T-helper 17 cell (primary cell): ENCODE measurements at places on chromosomes 16 and 17.
A peak's percentile ranks its signal among the peaks of the same experiment; 100 is the strongest.

DNA sequence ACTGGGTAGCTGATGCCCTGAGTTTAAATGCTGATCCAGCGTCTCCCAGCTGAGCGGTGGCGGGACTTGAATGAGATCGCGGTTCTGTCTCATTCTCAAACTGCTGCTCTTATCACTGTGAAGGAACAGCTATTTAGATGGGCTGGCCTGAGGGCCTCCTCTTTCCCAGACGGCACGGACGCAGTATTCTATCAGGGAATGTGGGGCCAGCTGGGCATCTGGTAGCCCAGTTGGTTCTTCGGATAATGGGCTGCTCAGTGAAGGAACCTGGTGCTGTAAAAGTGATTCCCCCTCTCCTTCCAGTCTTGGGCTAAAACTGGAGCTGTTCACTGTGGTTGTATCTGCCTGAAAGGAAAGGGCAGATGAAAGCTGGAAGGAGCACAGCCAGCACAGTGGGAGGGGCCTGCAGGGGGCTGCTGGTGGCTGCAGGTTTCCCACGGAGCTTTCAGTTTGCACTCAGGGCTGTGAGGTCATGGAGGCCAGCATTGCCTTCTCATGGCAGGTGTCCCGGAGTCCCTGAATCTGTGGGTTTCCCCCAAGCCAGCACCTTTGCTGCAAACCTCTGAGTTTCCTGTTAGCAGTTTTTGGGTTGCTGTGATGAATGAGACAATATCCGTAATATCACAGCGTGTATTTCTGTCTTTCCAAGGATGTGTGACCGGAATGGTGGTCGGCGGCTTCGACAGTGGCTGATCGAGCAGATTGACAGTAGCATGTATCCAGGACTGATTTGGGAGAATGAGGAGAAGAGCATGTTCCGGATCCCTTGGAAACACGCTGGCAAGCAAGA is 3.6 kb downstream of the IRF8 start:
- no peak for DNase-seq

DNA sequence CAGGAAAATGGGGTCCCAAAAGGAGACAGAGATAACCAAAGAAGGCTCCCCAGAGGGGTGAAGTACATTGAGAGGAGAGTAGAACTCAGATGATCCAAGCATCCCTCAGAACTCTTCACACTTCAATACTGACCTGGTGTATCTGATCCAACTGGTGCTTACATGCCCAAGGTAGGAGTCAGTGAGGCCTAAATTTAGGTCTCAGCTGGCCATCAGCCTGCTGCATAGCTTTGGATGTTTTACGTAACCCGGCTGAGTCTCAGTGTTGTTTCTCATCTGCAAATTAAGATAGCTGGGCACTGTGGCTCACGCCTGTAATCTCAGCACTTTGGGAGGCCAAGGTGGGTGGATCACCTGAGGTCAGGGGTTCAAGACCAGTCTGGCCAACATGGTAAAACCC is 11.6 kb upstream of the GOSR2 start:
- no peak for DNase-seq

DNA sequence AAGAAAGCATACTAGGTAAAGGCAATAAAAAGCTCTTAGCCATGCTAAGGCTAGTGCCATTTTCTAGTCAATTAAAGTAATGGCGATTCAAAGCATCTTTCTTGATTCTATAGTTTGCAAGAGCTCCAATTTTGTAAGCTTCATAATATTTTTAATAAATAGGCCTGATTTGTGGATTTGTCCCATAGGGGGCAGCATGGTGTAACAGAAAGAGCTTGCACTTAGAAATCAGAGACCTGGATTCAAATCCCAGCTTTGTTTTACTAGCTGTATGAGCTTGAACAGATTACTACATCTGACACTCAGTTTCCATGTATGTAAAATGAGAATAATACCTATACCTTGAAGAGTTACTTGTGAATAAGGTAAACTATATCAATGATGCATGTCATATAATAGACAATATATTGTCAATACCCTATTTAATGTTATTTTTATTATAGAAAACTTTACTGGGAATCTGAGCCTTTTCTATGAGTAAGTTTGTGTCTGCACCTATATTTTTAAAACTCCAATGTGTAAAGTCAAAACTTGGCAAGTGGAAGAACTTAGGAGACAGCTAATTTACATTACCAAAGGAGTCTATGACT is 93.6 kb upstream of the NOG start:
- DNase-seq, result no peak

DNA sequence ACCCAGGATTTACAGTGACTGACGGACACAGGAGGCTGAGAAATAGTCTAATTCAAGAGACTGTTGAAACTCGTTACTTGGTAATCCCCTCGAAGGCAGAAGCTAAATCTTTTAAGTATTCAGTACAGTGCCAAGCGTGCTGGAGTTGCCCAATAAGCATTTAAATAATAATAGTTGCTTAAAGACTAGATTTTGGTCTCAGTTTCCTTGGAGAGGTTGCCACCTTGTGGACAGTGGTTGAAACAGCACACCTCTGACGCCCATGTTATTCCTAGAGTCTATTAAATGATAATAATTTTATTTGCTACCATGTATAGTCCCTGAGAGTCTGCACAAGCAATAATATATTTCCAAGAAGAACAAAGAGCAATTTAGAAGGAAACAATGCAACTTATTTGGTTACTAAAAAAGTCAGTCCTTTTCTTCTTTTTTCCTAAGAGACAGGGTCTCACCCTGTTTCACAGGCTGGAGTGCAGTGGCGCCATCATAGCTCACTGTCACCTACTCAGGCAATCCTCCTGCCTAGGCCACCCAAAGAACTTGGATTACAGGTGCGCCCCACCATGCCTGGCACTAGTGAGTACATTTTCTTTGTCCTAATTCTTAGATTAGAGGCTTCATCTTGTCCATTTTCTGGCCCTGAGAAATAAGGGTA is 138.0 kb upstream of the NUDT7 start:
- peak; percentile 22 for DNase-seq

- DNase-seq, result no peak
Measured at GRCh38 chr17:72344613-72345012, 223.8 kb downstream of the SOX9 start.

DNA sequence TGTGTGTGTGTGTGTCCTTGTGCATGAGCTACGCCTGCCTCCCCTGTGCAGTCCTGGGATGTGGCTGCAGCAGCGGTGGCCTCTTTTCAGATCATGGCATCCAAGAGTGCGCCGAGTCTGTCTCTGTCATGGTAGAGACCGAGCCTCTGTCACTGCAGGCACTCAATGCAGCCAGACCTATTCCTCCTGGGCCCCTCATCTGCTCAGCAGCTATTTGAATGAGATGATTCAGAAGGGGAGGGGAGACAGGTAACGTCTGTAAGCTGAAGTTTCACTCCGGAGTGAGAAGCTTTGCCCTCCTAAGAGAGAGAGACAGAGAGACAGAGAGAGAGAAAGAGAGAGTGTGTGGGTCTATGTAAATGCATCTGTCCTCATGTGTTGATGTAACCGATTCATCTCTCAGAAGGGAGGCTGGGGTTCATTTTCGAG is 22.5 kb downstream of the STAT5A start:
- no peak for DNase-seq

- no peak for DNase-seq
Measured at GRCh38 chr17:73011016-73011486, 81.4 kb downstream of the SLC39A11 start.

DNA sequence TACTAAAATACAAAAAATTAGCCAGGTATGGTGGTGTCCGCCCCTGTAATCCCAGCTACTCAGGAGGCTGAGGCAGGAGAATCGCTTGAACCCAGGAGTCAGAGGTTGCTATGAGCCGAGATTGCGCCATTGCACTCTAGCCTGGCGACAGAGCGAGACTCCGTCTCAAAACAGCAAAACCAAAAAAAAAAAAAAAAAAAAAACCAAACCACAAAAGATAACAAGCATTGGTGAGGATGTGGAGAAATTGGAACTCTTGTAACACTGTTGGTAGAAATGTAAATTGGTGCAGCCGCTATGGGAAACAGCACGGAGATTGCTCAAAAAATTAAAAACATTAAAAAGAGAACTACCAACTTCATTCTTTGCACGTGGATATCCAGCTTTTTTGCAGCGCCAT is 119.4 kb downstream of the OR1D5 start:
- DNase-seq, result no peak

GRCh38 chr16:69367980-69368379 is 16.4 kb upstream of the TMED6 start:
- DNase-seq, result no peak

- DNase-seq, result no peak
Measured at GRCh38 chr17:80024206-80024972, 11.3 kb downstream of the TBC1D16 start.

- no peak for DNase-seq
Measured at GRCh38 chr17:41678411-41678906, 10.2 kb upstream of the EIF1 start.

GRCh38 chr17:57670769-57671569 is 74.1 kb downstream of the CCDC182 start:
- no peak for DNase-seq

- no peak for DNase-seq
Measured at GRCh38 chr17:37124821-37125173, 176.0 kb downstream of the AATF start.

DNA sequence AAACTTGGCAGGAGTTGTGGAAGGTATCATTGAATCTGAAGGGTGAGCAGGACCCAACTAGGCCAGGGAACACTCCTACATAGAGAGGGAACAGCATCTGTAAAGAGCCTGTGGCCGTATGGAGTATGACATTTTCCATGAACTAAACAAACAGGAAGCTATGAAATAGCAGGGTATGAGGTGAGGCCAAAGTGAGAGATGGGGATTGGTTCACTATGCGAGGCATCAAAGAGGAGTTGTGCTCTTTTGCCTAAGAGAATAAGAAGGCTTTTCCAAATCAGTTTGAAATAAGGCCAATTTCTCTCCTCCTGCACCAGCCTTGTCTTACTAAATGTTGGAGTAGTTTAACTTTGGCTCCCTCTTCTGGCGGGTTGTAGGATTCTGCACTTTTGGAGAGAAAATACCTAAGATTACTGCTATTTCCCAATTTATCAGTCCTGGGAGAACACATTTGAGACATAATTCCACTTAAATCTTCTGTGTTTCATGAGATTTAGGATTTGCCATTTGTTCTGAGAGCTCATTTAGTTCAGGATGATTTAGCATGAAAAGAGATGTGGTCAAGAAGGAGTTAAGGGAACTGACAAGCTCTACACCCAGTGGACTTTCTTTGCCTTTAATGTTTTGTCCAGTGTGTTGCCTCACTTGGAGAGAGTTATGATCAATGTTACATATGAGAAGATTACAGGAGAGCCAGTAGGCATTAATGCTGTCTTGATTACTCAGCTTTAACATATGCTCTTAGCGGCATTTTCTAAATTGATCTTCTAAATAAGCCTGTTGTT is 55.4 kb downstream of the TNRC6C start:
- peak; percentile 39 for DNase-seq

DNA sequence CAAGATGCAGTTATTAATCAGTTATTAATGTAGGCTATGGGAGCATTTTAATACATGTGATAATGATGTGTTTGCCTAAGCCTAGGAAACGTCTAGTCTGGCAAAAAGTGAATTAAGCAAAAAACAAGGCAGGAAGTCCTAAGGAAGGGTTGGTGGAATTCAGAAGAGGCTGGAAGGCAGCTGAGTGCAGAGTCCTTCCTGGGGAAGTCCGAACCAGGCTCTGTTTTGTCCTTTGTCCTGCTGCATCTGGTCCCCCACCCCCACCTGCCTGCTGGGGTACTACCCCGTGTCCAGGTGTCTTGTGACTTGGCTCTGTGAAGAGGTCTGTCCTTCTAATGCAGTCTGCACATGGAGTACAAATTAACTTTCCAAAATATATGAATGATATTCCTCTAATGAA is 1.5 kb upstream of the MYH10 start:
- DNase-seq, result no peak

DNA sequence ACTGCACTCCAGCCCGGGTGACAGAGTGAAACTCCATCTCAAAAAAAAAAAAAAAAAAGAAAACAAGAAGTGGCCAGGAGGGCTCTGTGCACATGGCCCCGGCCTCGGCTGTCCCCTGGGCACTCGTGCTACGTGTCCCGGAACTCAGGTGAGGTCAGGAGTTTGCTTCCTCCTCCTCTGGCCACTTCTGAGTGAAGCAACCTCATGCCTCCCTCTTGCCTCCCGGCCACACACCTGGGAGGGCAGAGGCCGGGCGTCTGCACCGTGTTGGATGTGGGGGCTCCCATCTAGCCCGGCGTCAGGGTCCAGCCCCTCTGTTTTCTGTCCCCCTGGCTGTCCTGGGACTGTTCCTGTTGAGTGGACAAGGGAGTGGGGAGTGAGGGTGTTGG is 22.2 kb downstream of the ASPSCR1 start:
- no peak for DNase-seq

- no peak for DNase-seq
Measured at GRCh38 chr17:76900723-76901122, 32.5 kb downstream of the MGAT5B start.

DNA sequence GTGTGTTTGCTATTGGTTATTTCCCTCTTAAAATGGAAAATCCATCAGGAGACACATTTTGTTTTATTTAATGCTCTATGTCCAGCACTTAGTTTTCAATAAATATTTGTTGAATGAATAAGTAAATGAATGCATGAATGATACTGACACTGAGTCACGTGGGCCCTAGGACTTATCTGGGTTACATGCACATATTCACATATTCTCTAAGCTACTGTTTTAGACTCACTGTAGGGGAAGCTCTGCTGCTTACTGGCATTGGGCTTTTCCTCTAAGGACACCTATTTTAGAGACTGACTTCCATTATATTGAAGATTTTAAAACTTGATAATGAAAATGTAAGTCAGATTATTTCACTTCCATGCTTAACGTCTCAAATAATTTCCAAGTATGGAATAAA is 327.2 kb downstream of the UTP18 start:
- DNase-seq, result no peak

GRCh38 chr17:1197379-1197778 is 17.6 kb upstream of the ABR start:
- no peak for DNase-seq

- DNase-seq, result no peak
Measured at GRCh38 chr16:67886387-67886786, 1.7 kb downstream of the NRN1L start.

DNA sequence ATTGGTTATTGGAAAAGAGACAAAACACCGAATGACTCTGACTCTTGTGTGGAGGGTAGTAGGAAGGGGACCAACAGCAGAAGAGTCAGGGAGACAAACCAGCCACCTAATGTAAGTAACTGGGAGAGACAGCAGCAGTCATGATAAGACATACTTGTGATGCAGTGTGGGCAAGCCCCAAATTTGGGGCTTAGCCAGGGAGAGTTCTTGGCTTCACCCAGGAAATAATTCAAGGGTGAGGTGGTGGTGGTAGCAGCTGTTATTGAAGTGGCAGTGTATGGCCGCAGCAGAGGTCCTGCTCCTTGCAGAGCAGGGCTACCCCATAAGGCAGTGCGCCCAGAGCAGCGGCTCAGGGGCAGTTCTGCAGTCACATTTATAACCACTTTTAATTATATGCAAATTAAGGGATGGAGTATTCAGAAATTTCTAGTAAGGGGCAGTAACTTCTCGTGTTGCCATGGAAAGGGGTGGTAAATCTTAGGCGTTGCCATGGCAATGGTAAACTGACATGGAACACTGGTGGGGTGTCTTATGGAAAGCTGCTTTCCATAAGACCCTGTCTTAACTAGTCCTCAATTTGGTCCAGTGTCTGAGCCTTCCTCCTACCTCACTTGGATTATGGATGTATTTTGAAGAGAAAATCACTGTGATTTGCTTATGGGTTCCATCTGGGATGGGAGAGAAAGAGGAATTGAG is 317.1 kb downstream of the PHKB start:
- no peak for DNase-seq
